ENCODE measurements at places on chromosomes 16 and 17.
A peak's percentile ranks its signal among the peaks of the same experiment; 100 is the strongest.

DNA sequence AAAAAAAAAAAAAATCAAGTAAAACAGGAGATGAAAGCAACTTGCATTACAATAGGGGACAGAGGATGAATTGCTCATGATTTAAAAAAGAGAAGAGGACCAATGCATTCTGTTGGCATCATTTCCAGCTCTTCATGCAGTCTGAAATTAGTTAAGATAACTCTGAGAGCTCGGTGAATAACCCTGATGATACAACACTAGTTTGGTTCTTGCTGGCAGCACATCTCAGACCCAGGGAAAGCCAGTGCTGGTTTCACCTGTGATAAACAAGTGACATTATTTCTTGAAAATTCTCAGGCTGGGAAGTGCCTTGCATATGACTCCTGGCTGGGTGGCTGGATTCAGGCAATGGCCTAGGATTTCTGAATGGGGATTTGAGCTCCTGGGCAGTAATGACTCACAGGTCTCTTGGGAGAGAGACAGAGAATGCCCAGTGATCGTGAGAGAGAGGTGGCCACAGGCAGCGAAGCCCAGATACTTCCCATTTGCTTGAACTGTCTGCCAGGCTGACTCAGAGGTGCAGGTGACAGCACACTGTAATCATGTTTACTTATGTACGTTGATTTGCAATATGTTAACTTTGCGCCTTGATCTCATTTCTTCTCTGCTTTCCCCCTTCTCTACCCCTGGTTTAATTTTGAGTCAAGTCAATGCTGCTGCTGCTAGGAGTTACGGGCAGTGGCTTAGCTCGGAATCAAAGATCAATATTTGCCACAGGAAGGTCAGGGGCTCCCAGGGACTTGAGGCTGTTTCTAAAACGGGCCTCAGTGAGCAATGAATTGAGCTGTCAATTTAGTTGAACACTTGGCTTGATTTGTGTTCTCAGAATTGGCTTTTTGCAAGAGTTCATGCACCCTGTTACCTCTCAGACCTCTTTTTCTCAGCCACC lies 27.1 kb downstream of the ARSG start:
- DNase-seq, result peak; percentile 87

DNA sequence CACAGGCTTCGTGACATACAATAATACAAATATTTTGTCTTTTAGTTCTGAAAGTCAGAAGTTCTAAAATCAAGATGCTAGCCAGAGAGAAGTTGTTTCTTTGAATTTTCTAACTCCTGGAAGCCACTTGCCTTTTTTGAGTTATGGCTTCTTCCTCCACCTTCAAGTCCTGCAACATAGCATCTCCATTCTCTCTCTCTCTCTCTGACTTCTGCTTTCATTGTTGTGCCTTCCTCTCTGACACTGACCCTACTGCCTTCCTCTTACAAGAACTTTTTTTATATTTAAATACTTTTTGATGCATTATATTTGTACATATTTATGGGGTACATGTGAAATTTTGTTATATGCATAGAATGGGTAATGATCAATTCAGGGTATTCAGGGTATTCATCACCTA lies 205.9 kb downstream of the MAP2K6 start:
- no peak for DNase-seq

GRCh38 chr16:8137606-8138005 lies 452.7 kb downstream of the TMEM114 start:
- no peak for DNase-seq

- no peak for DNase-seq
Measured at GRCh38 chr17:29443041-29443739, 53.0 kb downstream of the TAOK1 start.

DNA sequence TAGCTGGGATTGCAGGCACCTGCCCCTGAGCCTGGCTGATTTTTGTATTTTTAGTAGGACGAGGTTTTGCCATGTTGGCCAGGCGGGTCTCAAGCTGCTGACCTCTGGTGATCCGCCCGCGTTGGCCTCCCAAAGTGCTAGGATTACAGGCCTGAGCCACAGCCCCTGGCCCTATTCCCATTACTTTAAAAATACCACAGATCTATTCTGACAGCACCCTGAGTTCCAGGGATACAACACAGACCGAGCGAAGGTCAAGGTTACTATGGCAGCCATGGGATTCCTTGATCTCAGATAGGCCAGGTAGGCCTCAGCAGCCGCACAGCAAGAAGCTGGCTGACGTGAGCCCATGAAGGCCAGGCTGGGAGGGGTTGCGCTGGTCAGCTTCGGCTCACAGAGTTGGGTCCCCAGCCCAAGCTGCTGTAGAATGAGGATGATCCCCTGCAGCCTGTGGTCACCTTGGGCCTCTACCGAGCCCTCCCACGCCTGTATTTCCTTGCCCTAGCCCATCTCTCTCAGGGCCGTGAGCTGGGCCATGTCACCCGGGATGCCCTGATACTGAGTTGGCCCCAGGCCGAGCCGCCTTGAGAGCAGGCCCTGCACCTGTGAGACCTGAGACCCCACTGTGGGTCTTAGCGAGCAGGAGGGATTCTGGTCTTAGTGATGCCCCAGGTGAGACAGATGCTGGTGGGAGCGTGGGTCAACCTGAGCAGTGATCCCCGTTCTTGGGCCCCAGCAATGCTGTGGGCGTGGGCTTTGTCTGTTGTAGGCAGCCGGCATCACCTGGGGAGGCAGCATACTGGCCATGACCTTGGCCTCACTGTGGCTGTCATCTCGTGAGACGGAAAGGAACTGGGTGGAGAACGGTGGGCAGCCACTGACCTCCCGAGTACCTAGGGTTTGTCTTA lies 16.9 kb upstream of the RNF213 start:
- DNase-seq, result no peak

DNA sequence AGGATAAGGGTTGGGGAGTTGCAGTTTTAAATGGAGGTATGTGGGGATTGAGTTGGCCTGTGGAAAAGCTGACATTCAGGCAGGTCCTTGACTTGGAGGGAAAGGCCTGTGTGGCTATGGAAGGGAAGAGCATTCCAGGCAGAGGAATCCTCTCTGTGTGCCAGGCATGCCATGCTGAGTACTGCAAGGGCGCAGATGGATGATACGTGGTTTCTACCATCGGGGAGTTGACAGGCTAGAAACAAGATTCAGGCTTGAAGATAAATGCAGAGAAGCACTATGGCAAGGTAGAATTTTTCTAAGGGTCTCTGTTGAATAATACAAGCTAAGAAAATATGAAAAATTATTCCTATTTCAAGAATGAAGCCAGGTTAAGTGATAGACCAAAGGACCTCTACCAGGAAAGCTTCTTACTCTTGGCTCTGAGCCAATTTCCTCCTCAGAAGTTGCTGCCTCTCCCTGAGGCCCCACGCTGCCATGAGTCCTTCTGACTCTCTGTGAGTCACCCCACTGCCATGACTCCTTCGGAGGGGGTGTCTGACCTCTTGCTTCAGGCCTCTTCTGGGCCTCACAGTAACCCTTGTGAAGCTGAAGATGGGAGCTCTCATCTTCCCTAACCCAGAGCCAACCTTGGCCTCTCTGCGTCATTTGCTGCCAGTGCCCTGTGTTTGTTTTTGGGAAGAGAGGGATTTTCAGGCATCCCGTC lies 75.8 kb downstream of the WNT3 start:
- peak; percentile 98 for DNase-seq

- DNase-seq, result peak; percentile 20
Measured at GRCh38 chr17:8105957-8106398, 12.3 kb downstream of the ALOXE3 start.

DNA sequence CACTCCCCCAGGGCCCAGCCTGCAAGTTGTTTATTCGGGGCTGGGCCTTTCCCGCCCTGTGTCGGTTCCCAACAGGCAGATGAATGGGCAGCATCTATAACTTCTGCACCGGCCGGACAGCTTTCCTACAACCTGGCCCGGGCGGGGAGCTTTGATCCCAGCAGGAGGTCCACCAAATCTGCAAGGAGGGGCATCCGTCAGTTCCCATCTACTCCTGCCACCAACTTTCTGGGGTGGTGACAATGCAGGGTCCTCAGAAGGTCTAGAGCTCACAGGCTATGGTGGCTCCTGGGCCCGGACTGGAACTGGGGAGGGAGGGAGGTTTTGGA lies 211.9 kb downstream of the NTN1 start:
- no peak for DNase-seq

- DNase-seq, result no peak
Measured at GRCh38 chr17:82788206-82789001, 36.5 kb downstream of the TBCD start.

DNA sequence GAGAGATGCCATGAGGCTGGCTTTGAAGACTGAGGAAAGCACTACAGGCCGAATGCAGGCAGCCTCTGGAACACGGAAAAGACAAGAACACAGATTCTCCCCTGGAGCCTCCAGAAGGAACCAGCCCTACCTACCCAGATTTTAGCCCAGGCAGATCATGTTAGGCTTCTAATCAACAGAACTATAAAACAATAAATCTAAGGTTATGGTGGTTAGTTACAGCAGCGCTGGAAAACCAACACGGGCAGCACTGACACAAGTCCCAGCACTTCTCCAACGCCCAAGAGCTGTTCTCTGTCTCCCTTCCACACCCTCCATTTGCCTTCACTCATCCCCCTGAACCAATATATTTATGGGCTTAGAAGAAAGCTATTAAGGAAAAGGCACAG lies 7.5 kb downstream of the ANKRD11 start:
- no peak for DNase-seq

DNA sequence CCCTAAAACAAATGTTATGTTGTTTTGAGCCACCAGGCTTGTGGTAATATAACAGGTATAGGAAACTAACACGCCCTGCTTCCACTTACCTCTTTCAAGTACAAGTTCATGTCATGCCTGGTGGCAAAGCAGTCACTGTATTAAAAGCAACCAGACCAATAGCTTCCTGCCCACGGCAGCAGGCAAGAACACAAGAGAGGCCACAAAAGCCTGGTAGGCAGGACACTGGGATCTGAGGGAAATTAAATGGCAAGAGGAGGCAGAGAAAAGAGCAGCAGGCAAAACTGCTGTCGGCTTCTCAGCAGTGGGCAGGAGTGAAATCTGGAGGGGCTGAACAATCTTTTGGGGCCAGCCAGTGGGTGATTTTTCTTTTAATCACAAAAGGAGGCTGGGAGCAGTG lies 2.2 kb downstream of the CYTH1 start:
- no peak for DNase-seq
